ENCODE measurements at places on chromosomes 5 and 9. TPM values are rescaled to one million over a fixed set of nuclear protein-coding genes. Genes with fewer than 3 reads are reported as not detected.

The IFNA2 gene
- total RNA-seq = not detected

The GKAP1 gene
- total RNA-seq = not detected

The ANXA1 gene
- 1,017 TPM for total RNA-seq

The INSL4 gene
- not detected for total RNA-seq

The ZFP37 gene
- 0.73 TPM for total RNA-seq

The CDKN2B-AS1 gene
- 11.7 TPM for total RNA-seq

All from subcutaneous preadipocyte (primary cell).